ENCODE measurements at places on chromosomes 11 and 22.

- DNase-seq, result no peak
Observed at GRCh38 chr11:113198972-113199661, 115.3 kb upstream of the TTC12 start.

- DNase-seq, result no peak
Observed at GRCh38 chr11:64571410-64572091, 19.5 kb upstream of the SLC22A12 start.

GRCh38 chr22:38756711-38757463 lies 1.1 kb upstream of the SUN2 start:
- no peak for DNase-seq

GRCh38 chr11:66335531-66336233 lies 552 bp downstream of the RIN1 start:
- DNase-seq, result no peak

DNA sequence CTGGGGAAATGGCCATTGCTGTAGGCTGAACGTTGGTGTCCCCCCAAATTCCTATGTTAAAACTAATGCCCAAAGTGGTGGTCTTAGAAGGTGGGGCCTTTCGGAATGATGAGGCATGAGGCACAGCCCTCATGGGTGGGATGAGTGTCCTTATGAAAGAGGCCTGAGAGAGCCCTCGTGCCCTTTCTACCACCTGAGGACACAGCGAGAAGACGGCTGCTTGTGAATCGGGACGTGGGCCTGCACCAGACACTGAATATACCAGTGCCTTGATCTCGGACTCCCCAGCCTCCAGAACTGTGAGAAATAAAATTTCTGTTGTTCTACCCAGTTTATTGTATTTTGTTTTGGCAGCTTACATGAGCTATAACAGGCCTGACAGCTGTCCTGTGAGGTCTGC lies 162.9 kb upstream of the B3GAT1 start:
- DNase-seq, result no peak

- DNase-seq, result no peak
Observed at GRCh38 chr11:73974604-73975478, 7.8 kb downstream of the UCP2 start.

DNA sequence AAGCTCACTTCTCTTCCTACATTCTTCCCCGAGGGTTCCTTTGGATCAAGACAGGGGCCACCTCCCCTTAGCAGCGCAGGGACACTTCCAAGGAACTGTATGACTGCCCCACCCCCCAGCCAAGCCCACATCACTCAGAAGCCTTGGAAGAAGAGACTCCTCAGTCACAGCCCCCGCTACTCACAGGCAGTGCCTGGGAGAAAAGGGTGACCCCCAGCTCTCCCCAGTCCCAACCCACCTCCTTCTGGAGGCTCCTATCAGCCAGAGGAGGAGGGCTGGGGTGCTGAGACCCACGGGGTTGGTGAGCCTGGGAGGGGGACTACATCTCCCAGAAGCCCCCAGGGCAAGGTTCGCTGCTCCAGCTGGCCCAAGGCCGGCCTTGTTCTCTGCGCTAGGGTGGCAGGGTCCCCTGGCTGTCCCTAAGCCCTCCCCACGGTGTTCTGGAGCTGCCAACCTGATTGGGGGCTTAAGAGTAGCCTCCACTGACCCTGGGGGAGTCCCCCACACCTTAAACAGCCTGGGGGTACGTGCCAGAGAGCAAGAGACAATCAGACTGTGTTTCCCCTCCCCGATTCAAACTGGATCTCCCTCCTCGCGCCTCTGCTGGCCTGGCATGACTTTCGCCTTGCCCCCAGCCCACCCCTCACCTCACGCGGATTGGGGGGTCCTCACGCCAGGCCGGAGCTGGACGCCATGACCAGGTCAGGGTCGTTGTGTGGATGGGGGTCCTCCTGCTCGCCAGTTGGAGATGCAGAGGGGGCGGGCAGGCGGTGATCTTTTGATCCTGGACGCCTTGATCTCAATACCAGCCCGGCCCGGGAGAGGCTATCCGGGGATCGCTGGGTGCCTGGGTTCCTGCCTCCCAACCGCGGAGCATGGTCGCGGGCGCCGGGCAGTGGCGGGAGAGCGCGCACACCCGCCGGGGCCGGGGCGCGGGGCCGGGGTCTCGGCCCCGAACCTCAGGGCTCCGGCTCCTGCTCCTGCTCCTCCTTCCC lies 838 bp downstream of the BCL9L start:
- DNase-seq, result no peak

- DNase-seq, result no peak
Observed at GRCh38 chr11:101792814-101793213, 122.0 kb upstream of the CEP126 start.

DNA sequence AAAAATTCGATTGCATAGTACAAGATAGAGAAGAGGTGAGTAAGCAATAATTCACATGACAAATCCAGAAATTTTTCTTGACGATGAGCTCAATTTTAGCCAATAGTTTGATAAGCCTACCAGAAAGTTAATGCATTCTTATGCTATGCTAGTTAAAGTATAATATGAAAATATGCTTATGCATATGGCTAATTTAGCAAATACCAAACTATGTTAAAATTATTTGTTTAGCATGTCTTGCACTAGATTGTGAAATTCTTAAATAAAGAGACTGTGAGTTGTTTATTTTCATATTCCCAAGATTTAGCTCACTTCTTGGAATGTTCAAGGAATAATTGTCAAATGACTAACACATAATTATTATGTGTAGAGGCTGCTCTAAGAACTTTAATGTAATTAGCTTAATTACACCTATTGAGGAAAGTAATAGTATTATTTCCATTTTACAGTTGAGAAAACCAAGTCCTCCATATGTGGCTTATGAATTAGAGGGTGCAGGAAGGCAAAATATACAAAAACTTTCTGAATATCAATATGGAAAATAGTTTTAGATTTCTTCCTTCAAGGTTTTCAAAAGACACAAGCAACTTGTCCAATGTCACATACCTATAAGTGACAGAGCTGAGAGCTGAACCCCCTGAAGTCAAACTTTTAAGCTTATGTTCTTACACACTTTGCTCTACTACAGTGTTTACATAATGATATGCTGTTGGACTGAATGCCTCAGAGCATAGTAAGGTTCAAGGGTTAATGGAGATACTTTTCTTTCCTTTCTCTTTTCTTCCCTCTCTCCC lies 45.9 kb upstream of the ARHGAP20 start:
- no peak for DNase-seq

- no peak for DNase-seq
Observed at GRCh38 chr22:17920992-17921650, 103.2 kb downstream of the MICAL3 start.

DNA sequence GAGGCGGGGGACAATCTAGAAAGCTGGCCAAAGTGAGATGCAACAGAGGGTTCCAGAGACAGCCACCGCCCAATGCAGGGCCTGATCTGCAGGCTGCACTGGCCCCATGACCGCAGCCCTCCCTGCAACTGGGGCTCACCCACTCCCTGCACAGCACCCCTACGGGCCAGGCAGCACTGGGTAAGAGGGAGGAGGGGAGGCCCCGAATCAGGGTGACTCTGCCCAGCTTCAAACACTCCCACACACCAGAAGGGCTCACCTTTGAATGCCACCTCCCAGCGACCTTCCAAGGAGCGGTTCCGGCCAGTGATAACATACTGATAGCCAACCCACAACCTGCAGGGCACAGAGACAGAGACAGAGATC lies 59.3 kb downstream of the DGCR2 start:
- DNase-seq, result no peak

DNA sequence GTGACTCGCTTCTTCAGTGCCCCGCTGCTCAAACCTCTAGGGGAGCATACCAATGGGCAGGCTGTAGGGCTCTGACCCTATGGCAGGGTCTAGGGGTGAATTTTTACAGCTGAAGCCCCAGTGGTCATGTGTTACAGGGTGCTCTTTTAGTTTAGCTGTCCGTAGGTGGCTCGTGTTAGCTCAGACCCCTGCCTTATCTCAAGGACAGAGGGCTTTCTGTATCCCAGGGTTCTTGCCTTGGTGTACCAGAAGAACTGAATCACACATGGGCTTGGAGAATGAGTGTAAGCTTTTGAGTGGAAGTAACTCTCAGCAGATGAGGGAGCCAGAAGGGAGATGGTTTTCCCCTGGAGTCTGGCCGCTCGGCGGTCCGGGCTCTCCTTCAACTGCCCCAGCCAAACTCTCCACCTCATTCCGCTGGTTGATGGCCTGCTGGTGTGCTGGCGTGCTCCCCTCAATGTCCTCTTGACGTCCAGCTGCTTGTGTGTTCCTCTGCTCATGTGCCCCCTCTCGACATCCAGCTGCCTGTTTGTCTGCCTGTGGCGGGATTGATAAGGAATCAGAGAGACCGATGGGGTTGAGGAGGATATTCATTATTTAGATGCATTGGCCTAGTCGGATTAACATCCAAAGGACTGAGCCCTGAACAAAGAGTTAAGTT lies 37.5 kb downstream of the BIRC2 start:
- DNase-seq, result no peak

- no peak for DNase-seq
Observed at GRCh38 chr11:66864924-66865697, 8.2 kb downstream of the LRFN4 start.

- DNase-seq, result no peak
Observed at GRCh38 chr22:46501701-46502100, 35.7 kb downstream of the CELSR1 start.

GRCh38 chr11:133503236-133503635 lies 29.1 kb downstream of the OPCML start:
- DNase-seq, result no peak

DNA sequence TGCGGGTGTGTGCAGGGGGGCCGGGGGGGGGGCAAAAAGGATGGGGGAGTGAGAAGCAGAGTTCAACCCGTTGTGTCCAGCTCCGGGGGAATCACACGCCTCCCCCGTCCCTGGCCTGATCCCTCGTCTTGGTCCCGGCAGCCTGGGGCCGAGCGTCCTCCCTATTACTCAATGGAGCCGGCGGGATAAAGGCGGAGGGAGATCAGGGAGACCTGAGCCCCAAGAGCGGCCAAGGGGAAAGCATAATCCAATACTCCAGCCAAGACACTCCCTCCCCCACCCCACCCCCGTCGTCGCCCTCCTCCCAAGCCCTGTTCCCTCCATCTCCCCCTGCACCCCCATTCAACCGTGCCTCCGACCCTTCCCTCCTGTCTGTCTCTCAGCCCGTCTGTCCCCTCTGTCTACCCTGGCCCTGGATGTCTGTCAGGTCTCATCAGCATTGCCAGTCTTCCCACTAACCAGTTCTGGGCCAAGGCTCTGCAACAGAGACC lies 2.6 kb downstream of the PHOX2A start:
- no peak for DNase-seq

GRCh38 chr22:42273855-42274451 lies 3.5 kb upstream of the TCF20 start:
- no peak for DNase-seq

GRCh38 chr11:30735946-30736345 lies 149.8 kb upstream of the MPPED2 start:
- DNase-seq, result no peak

Measured in stimulated activated CD8-positive, alpha-beta memory T cell treated with anti-CD3 and anti-CD28 coated beads, Interleukin-2, amount 100 ng/mL, for 1 hour (primary cell).